ENCODE measurements at places on chromosomes 5 and 9.

GRCh38 chr5:151253605-151253950, 593 bp downstream of the GM2A start:
- no peak for DNase-seq

DNA sequence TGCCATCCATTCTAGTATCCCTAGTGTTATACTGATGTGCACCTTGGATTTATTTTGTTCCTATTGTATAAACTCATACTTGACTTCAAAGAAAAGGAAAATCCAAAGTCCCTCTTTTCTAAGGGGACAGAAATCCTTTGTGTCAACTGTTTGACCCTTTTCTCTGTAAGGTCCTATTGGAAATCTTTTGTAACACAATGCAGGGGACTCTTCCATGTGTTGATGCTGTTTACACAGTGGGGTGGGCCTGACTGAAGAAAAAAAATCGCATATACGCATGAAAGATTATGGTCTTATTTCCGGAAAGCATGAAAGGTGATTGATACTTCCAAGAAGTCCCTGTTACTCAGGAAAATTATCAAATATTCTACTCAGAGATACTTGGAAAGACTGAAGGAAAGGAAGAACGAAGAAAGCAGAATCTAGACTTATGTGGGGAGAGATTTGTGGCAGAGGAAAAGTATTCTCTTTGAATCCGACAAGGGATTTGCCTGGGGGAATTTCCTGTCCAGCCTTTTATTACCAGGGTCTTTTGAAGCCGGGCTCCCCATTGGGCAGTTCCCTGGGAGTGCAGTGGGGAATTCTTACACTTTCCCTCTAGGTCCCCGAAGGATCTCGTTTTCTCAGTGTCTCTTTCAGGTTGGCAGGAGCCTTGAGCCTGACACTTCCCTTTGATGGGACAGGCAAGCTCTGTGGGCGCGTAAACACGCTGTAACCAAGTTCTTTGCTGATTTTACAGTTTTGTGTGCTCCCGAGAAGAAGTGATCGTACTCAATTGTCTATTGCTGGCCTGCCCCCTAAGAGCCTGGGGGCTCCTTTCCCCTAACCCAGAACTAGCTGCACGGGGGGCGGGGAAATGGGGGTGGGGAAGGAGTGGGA, 779 bp upstream of the VCAN start:
- DNase-seq, result no peak

DNA sequence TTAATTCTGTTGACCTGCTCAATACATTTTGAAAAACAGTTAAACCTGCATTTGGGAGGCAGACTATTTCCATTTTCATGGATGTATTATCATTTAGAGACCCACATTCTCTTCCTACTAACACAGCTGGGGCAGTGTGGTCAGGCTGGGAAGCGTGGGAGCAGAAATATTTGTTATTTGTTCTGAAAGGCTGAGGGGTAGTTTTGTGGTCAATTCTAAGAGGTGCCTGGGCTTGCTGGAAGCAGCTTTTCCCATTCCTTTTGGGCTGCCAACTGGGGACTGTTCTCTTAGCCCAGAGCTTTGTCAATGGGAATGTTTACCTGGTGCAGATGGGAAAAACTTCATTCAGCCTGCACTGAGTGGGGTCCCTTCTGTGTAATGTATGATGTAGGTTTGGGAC, 171.4 kb upstream of the DAP start:
- no peak for DNase-seq

DNA sequence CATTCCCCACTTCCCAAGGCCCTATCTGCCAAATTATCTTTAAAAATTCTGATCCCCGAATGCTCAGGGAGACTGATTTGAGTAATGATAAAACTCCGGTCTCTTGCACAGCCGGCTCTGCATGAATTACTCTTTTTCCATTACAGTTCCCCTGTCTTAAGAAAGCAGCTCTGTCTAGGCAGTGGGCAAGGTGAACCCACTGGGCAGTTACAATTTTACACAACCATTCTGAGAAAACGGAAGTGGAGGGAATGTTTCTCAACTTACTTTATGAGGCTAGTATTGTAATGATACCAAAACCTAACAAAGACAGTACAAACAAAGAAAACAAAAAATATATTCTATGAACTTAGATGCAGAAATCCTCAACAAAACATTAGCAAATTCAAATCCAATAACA, 100.0 kb downstream of the MCTP1 start:
- DNase-seq, result no peak

DNA sequence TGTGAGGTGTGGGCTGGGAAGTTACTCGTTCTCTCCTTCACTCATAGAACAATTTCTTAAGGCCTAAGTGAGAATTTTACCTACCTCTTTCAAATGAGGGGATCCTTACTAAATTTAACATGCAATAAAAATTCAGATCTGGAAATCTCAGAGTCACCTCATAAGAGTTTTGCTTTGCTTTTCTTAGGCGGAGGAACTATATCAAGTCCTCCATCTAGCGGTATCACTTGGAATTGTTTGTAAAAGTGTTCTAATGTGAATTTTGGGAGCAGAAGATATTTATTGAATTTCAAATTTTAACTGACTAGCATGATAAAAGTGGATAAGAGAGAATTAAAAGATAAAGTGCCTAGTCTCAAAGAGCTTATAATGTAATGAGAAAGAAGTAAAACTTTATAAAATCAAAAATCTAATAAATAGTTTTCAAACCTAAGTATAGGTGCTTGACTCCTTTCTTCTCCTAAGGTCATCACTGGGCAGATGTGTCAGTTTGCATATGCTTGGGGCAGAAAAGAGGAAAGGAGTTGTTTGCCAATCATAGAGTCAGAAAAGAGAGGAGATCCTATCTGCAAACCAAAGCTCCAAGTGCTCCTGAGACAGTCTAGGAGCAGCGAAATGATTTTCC, 145.7 kb upstream of the DAB2 start:
- no peak for DNase-seq

DNA sequence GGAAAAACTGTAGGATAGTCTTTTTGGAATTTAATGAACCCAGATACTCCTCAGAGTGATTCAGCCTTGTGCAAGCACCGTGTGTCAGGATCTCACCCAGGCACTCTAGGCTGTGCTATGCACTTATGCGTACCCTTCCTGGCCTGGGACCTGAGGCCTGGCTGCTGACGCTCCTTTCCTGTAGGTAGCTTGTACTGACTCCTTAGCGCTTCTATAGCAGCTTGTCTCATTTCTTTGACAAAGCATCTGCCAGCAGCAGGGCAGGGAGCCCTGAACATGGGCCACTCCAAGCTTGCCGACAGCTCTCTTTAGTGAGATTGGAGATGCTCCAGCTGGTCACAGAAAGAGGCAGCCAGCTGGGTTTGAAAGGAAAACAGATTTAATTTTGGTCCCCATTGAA, 147.3 kb downstream of the SGCD start:
- DNase-seq, result no peak

DNA sequence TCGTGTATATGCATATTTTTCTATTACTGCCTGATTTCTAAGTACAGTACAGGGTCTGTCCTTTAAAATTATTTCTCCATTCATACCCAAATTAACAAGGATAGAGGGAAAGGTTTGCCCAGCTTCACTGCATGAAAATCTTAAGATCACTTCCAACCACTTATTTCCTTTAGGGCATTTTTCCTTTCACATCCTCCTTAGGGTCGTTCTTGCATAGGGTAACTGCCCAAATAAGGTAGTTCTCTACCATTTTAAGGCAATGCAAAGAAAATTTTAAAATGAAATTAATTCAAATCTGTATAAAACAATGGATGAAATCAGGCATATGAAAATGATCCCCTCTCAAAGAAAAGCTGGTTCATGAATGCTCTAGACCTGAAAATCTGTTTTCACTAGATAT, 4.1 kb upstream of the CDC20B start:
- DNase-seq, result no peak

- no peak for DNase-seq
These were observed 42.7 kb downstream of the LRRC70 start for GRCh38 chr5:62621280-62621679.

DNA sequence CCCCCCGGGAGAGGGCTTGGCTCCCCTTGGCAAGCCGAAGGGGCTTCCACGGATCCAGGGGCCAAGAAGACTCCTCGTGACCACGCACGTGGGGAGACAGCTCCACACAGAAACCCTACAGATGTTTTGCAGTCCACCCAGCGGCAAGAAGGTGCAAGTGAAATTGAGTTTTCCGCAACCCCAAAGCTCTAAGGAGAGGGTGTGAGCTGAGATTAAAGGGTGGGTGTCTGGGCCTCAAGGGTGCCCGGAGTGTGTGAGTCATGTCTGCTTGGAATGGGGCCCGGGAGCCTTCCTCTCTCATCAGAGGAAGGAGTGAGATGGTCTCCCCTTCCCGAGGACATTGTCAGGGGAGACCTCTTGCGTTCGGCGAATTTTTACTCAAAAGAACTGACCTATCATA, 79.1 kb downstream of the OLFM1 start:
- no peak for DNase-seq

GRCh38 chr9:95508968-95509850, 7.6 kb downstream of the PTCH1 start:
- DNase-seq, result no peak

DNA sequence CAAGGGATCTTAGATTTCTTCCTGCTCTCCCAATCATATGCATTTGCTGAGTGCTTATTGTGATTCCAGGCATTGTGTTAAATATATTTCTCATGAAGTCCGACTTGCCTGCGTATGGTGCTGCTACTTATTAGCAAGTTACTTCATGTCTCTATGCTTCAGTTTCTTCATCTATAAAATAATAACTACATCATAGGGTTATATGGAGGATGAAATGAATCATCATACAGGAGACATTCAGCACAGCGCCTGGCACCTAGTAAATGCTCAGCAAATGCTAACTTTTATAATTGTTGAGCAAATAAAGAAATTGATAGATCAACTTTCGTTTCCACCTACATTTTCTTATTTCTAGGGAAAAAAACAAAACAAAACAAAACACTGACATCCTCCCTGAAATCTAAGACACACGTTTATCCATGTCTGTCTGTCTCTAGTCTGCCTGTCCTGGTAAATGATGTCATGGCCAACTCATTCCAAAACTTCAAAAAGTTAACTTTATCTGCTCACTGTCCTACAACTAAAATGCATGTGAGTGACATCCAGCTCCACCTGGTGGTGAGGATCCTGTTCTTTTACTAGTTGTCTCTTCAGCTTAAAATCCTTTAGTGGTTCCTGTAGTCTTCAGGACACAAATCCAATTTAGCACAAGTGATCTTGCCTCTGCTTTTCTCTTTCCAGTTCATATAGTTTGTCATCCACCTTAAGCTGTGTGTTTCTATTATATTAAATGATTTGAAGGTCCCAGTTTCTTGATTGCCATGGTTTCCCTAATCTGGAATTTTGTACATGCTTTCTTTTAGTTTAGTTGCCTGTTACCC, 27.7 kb downstream of the PPP3R2 start:
- no peak for DNase-seq

- DNase-seq, result no peak
These were observed 8.7 kb upstream of the NDUFB6 start for GRCh38 chr9:32581512-32582143.

DNA sequence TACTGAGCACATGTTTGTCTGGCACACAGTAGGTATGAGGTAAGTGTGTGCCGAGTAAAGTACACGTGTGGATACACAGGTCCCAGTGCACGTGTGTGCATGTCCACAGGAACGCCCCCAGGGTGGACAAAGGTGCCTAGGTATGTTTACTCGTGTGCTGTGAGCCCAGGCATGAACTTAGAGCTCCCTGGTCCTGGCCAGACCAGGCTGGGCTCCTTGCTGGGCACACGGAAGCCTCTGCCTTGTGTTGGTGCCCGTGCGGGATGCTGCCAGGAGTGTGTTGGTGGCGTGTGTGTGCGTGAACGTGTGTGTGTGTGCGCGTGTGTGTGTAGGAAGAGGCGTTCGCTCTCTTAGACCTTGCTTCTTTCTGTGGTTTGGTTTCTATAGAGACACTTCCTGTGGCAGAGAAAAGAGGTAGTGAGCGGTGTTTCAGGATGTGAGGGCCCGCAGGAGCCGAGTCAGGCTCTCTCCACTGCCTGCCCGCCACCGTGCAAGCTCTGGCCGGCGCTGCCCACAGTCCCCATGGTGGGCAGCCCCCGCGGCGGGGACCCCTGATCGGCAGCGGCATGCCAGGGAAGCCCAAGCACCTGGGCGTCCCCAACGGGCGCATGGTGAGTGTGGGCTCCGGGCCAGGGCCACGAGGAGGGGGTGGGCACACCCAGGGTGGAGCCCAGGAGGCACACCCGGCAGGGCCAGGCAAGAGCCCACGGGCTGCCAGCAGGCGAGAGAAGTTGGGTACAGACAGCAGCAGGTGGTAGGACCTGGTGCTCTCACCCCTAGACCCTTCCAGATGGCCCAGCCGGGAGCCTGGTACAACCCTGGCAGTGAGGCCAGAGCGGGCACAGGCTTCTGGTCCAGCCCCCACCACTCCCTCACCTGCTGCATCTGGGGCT, at the start of gene RGS14:
Gene RGS14 (plus strand): TSS at position 466 of the 893 bp plus-strand sequence. CDS start 101 bp downstream, at position 567.
- no peak for DNase-seq

DNA sequence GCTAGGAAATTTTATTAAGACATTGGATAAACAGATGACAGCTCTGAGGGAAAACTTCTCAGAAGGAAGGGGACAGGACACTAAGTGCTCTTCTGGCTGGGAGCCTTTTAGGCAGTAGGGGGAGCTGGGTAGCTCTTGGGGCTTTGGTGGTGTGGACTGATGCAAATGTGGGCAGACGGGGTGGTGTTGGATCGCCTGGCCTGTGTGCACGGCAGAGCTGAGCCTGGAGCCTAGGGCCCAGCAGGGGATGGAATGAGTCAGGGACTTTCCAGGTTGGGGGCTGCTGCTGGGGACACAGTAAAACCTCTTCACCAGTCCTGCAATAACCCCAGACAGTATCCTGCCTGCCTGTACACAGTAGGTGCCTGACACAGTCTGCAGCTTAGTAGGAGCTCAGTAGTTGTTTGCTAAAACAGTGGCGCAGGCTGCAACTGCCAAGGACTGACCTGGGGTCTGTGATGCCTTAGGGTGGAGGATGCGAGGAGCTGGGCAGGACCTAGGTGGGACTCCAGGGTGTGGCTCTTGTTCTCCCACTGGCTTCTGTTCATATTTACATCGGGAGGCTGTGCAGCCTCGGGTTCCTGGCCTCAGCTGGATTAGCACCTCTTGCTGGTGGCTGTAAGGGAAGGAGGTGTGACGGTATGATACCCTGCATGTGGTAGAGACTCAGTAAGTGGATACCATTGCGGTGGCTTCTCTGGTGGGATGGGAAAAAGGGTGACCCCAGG, 83.8 kb downstream of the DAB2IP start:
- no peak for DNase-seq

DNA sequence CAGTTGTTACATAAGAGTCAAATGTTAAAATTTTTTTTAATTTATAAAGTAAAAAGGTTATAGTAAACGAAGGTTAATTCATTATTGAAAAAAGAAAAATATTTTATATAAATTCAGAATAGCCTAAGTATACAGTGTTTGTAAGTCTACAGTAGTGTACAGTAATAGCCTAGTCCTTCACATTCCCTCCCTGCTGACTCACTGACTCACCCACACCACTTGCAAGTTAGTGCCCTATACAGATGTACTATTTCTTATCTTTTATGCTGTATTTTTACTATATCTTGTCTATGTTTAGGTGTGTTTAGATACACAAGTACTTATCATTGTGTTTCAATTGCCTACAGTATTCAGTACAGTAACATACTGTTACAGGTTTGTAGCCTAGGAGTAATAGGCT, 57.6 kb downstream of the MAMDC2 start:
- DNase-seq, result no peak
